ENCODE measurements at places on chromosomes 12 and 14. TPM values are rescaled to one million over a fixed set of nuclear protein-coding genes. Genes with fewer than 3 reads are reported as not detected.

DNA sequence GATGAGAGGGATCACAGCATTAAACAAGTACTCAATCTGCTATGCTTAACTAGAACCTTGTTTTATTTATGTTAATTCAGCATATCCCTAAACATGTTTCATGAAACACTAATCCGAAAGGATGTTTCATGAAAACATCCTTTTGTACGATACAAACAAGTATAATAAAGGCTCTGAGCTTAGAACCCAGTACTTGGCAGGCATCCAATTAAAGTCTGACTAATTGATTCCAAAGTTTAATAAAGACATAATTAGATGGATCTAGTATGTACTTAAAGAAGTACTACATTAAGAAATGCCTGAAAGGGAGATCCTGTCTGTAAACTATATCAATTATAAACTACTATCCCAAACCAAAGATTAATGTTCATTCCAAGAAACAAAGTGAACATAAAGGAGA, 51.8 kb downstream of the SCAF11 start:
- DNase-seq: no peak

GRCh38 chr12:55019784-55020183, at the start of gene NEUROD4:
Gene NEUROD4 (plus strand): TSS chr12:55019974. CDS start chr12:55026440, 6,466 bp downstream.
- DNase-seq: no peak

- no peak for DNase-seq
Observed at GRCh38 chr14:44339231-44339630, 167.9 kb downstream of the FSCB start.

GRCh38 chr12:49951411-49952240, 1.1 kb downstream of the AQP2 start:
- no peak for DNase-seq

- no peak for DNase-seq
Observed at GRCh38 chr12:118984161-118984943, 3.0 kb downstream of the SRRM4 start.

DNA sequence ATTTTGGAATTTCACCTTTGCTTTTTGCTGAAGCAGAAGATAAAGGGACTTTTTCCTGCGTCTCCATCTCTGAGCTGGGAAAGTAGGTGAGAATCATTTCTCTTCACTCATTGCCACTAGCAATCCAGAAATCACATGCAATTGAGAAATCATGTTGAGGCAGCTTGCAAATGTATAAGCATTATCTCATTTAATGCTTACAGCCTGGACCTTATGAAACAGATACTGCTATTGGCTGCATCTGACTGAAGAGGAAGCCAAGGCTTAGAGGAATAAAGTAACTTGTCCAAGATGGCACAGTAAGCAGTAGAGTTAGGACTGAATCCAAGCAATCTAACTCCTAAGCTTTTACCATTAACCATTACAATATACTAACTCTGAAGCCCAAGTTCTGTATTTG, 122.4 kb downstream of the FIGNL2 start:
- DNase-seq: no peak

DNA sequence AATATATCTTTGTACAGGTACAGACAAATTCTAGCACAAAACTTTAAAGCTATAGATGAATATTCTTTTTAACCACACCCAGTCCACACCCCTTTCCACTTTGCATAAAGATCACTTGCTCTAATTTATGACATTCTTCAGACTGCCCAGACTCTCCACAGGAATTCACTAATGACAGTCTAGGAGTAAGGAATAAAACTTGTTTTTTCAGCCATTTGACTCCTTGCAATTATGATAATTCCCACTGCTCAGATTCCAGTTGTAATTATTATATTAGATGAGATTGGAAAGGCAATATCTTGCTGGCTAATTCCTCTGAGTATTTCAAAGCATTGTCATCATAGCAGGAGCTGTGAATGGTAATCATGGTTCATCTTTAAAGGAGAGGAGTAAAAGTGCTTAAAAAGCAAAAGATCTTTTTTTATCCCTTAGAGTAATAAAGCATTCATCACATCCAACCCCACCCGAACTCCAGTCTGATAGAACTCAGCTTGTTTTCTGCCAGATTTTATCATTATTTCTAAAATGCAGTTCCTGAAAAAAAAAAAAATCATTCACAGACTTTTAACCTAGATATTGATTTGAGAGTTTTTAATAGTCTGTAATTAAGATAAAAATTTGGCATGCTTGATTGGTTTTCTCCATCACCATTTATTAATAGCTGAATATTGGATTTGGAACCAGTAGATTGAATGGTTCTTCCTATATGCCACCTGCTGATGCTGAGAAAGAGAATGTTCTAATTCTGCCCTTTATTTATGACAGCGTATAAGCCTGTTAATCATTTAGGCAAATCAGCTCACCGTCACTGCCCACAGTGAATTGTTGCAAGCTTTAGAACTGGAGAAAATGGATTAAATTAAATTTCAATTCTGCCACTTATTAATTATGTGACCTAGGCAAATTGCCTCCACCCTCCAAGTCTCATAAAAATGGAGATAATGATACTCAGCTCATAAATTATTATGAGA, 93.9 kb upstream of the RASSF8 start:
- no peak for DNase-seq

- DNase-seq: no peak
Observed at GRCh38 chr12:6324936-6325750, 14.7 kb downstream of the PLEKHG6 start.

DNA sequence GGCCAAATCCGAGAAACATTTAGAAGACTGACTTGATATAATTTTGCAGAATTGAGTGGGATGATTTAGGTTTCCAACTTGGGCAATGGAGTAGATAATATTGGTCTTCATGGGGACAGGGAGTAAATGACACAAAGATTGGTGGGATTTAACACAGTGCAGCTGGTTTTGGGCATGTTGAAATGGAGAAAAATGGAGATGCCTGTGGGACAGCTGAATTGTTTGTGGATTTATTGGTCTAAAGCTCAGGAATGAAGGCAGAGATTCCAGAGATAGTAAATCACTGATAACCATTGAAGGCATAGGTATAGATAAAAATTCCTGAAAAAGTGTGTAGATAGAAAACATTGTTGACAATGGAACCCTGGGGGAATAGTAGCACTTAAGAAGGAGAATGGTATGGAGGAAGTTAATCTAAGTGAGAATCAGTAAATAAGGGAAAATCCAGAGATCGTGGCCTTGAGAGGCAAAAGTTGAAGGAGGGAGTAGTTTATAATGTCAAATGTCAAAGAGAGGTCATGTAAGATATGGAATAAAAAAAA, 120.9 kb upstream of the ATP2B1 start:
- DNase-seq: no peak

DNA sequence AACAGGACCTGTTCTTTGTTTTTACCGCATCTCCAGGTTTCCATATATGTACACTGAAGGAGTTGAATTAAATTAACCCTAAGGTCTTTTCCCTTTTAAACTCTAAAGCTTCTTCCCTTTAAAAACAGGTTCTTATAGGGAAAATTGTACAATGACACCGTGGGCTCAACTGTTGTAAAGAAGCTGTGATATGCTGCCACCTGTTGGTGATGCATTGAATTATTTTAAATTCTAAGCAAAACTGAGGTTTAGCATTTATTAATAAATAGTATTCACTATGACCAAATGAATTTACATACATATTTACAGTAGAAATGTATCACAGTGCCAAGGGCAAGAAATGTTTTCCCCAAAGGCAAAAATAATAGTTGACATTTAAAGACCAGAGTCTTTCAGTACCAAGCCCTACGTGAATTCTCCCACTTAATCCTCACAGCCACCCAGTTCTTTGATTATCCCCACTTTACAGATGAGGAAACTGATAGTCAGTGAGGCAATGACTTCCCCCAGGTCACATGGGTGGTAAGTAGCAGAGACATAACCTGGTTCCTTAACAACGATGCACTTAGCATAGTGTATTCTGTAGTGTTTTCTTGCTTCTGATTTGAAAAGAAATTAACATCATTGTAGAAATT, 35.7 kb upstream of the TMEM263 start:
- no peak for DNase-seq

DNA sequence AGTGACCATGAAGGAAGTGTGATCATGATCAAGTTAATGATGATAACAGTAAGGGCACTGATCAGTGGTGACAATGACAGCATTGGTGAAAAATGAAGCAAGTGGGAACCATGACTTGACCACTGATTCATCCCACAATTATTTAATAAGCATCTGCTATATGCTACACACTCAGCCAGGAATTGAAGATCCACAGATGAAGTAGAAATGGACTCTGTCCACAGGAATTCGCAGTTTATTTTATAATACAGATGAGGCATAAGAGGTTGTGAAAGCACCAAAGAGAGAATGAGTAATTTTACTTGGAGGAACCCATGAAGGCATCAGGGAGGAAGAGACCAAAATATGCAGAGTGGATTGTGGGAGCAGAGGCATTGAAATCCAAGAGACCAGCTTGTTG, 33.8 kb upstream of the SMUG1 start:
- DNase-seq: no peak

GRCh38 chr12:90029317-90029716, 320.7 kb upstream of the ATP2B1 start:
- DNase-seq: no peak

TMEM119 gene
- not detected for total RNA-seq

APAF1 gene
- 18.0 TPM for total RNA-seq

KCNMB4 gene
- 0.13 TPM for total RNA-seq

All from GM12878 (cell line).